ENCODE measurements at places on chromosomes 7 and 10.

DNA sequence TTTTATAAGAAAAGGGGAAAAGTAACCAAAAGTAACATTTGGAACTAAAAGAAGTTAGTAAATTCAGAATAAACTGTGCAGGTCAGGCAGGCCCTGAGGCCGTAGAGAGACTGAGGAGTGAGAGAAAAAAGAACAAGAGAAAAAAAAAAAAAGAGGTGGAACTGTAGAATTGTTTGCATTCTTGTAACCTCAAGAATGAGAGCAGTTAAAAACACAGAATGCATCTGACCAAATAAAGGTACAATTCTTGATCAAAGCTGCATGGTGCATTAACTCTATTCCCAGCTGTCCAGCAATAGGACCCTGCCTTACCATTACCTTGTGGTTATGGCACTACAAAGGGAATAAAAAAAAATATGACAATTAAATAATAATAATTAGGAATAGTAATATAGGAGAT, 170.1 kb upstream of the SEMA3A start:
- no peak for DNase-seq

GRCh38 chr7:140657891-140658290, 14.9 kb upstream of the ADCK2 start:
- DNase-seq, result no peak

DNA sequence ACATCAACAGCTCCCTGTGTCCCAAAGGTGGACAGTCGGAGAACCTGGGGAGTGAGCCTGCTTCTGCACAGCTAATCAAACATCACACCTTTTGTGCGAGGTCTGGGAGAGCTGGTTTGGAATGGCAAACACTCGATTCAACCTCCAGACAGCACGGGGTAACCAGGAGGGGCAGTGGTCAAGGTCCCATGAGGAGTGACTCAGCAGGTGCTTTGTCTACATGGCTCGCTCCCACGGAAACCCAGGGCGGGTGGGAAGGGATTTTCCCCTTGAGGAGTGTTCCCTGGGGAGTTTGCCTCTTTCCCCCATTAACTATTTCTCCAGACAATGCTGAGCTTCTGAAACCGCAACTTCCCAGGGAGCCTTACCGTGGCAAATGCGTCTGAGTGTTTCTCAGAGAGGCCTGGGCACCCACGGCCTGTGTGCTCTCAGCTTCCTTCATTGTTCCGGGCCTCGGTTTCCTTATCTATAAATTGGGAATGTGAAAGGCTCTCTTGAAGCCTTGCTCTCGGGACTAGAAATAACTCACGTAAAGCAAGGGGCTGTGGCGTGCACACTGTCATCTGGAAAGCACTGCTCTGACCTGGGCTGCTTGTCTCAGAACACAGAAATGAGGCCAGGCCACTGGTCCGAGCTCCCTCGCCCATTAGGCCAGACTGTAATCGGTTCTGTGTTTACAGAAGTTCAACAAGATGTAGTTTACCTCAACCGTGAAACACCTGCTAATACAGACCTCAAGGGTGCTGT, 14.0 kb upstream of the GTPBP4 start:
- DNase-seq, result no peak

DNA sequence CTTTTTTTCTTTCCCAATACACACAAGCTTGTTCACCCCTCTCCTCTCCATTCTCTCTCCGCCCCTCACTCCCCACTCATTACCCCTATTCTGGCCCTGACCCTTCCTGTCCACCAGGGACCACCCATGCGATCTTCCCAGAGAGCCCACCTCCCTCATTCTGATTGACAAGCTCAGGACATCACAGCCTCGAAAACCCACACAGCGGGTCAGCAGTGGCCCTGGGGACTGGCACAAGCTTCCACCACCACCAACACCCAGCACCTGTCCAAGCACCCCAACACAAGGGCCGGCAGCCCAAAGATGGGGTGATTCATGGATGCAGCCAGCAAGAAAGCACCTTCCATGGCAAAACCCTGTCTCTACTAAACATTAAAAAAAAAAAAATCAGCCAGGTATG, 50.0 kb upstream of the USP6NL start:
- DNase-seq, result no peak

- peak; percentile 92 for DNase-seq
Measured at GRCh38 chr7:129210256-129210988, 14.4 kb upstream of the AHCYL2 start.

GRCh38 chr10:80484676-80485075, 30.6 kb downstream of the TSPAN14 start:
- DNase-seq, result no peak

DNA sequence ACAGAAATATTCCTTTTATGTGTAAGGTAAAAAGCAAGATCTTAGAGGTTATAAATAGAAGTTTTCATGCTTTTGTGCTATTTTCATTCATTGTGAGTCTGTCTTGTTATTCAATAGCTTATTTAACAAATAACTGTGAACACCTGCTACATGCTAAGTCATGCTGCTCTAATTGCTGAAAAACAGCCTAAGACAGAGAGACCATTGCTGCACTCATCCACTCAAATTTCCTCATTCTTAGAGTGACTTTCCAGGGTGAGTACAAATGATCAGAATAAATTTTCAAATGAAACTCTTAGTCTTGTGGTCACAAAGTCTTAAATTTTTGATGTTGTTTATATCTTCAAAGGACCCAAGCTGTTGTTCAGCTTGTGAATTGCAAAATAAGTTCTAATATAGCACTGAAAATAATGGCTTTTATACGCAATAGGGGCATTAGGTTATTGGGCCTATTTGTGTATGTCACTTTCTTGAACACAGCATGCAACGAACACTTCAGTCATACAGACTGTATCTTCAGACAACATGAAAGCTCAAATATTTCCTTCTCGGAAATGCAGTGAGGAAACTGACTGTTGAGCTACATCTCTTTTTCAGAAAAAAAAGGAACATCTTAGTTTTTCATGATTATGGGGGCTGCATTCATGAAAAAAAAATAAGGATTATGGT, 247.9 kb upstream of the PCDH15 start:
- DNase-seq, result no peak

- DNase-seq, result no peak
Measured at GRCh38 chr10:86752311-86752710, 4.1 kb upstream of the BMPR1A start.

DNA sequence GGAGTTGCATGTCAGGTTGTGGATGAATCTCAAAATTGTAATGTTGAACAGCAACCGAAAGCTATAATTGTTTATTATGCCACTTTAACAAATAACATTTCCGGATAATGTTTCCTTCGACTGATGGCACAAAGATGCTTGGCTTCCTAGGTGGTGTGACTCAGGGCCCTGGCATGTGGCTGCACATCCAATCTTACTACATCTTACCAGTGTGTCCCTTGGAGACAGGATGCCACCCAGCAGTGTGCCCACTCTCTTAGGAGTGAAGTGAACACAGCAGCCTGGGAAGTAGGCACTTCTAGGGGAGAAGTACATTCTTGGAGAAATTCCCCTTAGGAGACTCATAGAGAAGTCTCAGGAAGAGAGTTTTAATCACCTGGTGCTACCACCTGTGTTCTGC, 33.0 kb upstream of the GPR26 start:
- DNase-seq, result no peak

- no peak for DNase-seq
Measured at GRCh38 chr10:103720964-103721335, 134.4 kb downstream of the SH3PXD2A start.

- DNase-seq, result no peak
Measured at GRCh38 chr10:78312197-78313047, 278.8 kb downstream of the RPS24 start.

DNA sequence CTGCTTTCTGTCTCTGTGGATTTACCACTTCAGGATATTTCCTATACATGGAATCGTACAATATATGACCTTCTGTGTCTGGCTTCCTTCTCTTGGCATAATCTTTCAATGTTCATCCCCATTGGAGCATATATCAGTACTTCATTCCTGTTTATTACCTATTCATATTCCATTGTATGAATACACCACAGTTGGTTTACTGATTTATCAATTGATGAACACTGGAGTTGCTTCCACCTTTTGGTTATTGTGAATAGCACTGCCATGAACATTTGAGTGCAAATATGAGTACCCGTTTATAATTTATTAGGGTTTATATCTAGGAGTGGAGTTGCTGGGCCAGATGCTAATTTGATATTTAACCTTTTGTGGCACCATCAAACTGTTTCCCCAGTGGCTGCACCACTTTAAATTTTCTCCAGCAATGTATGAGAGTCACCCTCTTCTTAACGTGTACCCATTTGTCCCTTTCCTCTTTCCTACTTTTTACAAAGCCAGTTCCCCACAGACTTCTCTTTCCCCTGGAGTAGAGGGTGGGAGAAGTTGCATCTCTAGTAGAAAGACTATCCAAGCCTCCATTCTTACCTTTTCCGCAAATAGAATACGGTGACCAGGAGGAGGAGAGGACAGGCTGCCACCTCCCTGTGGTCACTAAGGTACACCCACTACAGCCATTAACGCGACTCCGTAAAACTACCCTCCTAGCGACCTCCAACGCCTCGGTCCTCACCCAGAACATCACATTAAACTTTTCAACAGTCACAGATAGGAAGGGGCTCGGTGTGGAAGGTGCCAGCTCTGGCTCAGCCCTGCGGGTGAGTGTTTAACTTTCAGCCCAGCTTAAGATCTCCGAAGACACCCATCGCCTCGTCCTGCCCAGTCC, 25.6 kb downstream of the SCD start:
- no peak for DNase-seq

DNA sequence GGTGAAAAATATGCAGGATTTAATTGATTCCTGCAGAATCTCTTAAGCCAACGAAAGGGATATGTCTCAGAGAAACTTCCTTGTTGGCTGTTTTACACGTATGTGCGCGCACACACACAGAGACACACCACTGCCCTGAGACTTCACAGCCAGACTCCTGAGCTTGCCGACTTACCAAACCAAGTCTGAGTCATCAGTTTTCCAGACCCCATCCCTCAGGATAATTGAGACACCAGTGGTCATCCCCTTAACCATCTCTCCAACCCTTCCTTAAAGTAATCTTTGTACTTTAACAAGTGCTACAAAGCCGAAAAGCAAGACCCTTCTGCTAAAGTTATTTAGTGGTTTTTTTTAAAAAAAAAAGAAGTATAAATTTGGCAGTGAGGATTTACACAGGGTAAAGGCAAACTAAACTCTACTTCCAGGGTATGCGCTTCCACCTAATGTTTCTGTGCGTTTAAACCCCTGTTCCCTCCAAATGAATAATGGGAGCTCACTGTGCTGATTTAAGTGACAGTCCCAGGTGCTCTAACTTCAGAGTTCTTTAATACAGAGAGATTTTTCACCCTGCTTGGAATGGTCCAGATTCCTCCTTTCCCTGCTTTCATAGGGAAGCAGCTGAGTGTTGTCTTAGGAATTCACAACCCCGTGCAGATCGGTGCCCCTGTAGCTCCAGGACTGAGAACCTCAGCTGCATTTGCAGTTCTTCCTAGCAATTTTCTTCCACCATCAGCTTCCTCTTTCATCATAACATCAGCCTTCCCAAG, 198.5 kb downstream of the INHBA start:
- DNase-seq, result no peak

DNA sequence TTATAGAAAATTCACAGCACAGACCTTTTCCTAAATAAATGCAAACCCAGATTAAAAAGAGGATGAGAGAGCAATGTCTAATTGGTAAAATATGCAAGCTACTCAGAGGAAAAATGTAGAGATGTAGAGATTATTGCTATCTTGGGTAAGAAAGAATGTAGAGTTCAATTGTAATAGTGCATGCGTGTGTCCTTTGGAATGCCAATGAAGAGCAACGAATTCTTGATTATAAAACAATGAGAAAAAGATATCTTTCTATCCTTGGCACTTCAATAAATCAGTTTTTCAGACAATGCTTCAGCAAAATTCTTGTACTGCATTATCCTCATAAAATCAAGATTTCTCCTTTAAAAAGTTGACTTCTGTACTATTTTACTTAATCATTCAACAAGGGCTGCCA, 50.9 kb downstream of the SEMA3D start:
- no peak for DNase-seq

GRCh38 chr7:94431176-94431575, 36.5 kb downstream of the COL1A2 start:
- no peak for DNase-seq

- DNase-seq, result no peak
Measured at GRCh38 chr7:7808156-7808555, 89.7 kb upstream of the RPA3 start.

- no peak for DNase-seq
Measured at GRCh38 chr7:102471791-102472125, 7.0 kb downstream of the POLR2J start.

DNA sequence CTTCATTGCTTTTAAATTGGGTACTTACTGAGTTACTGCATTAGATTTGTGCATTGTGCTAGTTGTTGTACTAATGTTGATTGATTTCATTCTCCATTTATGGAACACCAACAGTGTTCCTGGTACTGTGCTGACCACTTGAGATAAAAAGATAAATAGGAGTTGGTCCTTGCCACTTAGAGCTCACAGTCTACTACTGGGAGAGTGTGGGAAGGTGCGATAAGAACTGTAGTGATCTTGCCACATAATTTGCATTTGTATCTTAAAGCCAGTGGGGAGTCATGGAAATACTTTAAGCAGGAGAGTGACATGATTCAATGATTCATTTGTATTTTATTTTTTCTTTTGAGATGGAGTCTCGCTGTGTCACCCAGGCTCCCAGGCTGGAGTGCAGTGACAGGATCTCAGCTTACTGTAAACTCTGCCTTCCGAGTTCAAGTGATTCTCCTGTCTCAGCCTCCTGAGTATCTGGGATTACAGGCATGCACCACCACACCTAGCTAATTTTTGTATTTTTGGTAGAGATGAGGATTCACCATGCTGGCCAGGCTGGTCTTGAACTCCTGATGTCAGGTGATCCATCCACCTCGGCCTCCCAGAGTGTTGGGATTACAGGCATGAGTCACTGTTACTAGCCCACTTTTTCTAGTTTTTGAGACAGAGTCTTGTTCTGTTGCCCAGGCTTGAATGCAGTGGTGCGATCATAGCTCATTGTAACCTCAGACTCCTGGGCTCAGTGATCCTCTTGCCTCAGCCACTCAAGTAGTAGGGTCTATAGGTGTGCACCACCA, 51.2 kb upstream of the TMEM248 start:
- no peak for DNase-seq

GRCh38 chr7:68015122-68015977, 1018.7 kb downstream of the TYW1 start:
- DNase-seq, result no peak

DNA sequence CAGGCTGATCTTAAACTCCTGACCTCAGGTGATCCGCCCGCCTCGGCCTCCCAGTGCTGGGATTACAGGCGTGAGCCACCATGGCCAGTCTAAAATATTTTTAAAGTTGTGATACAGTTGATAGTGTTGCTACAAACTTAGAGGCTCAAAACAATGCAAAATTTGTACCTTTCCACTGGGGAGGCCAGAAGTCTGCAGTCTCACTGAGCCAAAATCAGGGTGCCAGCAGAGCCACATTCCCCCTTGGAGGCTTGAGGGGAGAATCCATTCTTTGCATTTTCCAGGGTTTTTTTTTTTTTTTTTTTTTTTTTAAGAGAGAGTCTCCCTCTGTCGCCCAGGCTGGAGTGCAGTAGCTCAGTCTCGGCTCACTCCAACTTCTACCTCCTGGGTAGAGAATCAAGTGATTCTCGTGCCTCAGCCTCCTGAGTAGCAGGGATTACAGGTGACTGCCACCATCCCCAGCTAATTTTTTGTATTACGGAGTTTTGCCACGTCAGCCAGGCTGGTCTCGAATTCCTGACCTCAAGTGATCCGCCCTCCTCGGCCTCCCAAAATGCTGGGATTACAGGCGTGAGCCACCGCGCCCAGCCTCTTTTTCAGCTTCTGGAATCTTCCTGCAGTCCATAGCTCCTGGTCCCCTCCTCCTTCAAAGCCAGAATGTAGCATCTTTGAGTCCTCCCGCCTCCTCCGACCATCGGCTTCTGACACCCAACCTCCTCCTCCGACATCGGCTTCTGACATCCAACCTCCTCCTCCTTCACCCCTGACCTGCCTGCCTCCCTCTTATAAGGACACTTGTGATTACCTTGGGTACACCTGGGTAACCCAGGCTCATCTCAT, 37.2 kb downstream of the KLRG2 start:
- no peak for DNase-seq

Measured in GM12892 (cell line).